ENCODE measurements at places on chromosomes 13 and 19.
A peak's percentile ranks its signal among the peaks of the same experiment; 100 is the strongest.

- H3K4me1 ChIP-seq, result no peaks in the 10 kb centered on the region
- DNase-seq, result no peak
- no peak overlapping the region for H3K27ac ChIP-seq
Observed at GRCh38 chr13:37456506-37456905, 142.1 kb downstream of the POSTN start.

DNA sequence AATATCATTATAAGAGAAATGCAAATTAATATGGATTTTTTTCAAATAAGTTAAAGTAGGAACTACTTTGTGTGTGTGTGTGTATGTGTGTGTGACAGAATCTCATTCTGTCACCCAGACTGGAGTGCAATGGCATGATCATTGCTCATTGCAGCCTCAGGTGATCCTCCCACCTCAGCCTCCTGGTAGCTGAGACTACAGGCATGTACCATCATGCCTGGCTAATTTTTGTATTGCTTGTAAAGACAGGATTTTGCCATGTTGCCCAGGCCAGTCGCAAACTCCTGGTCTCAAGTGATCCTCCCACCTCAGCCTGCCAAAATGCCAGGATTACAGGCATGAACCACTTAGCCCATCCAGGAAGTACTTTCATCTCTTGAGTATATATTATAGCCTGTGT is 3.2 kb upstream of the ERVV-2 start:
- peaks cover 10% of the 10 kb centered on the region for H3K27me3 ChIP-seq
- H3K4me1 ChIP-seq, result peaks cover 5% of the 10 kb centered on the region
- no peak overlapping the region for H3K4me3 ChIP-seq
- peaks cover 10% of the 10 kb centered on the region for H3K36me3 ChIP-seq
- H3K27ac ChIP-seq, result no peak overlapping the region
- DNase-seq, result no peak

DNA sequence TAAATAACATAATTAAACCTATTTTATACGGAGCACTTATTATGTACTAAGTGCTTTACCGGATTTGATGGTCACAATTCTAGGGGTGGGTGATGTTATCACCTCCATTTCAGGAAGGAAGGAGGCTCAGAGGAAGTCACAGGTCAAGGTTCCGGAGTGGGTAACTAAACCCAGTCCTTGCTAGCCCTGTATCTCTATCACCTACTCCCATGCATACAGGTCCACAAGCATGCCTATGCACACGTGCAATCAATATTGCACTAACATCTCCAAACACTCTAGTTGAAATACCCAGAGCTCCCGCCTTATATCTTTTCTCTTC is 17.8 kb upstream of the FOSB start:
- peak overlapping the region; percentile 100 for H3K27ac ChIP-seq
- no peaks in the 10 kb centered on the region for H3K36me3 ChIP-seq
- H3K27me3 ChIP-seq, result no peaks in the 10 kb centered on the region
- H3K4me1 ChIP-seq, result peaks cover 48% of the 10 kb centered on the region
- H3K4me3 ChIP-seq, result peak overlapping the region; percentile 97

DNA sequence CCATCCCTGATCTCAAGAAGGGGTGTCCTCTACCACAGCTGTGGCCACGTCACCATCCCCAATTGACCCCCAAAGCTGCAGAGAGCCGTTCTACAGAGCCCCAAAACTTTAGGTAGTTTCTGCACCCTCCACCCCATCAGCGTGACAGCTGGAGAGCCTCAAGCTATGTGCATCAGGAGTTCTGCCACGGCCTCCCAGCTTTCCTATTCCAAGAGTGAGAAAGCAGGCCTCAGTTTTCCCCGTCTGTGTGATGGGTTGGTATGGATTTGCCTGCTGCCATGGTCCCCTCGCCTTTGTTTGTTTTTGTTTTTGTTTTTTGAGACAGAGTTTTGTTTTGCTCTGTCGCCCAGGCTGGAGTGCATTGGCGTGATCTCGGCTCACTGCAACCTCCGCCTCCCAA is 1.5 kb downstream of the BCL3 start:
- H3K4me1 ChIP-seq, result peaks cover 78% of the 10 kb centered on the region
- H3K36me3 ChIP-seq, result no peaks in the 10 kb centered on the region
- H3K27ac ChIP-seq, result peak overlapping the region; percentile 96

DNA sequence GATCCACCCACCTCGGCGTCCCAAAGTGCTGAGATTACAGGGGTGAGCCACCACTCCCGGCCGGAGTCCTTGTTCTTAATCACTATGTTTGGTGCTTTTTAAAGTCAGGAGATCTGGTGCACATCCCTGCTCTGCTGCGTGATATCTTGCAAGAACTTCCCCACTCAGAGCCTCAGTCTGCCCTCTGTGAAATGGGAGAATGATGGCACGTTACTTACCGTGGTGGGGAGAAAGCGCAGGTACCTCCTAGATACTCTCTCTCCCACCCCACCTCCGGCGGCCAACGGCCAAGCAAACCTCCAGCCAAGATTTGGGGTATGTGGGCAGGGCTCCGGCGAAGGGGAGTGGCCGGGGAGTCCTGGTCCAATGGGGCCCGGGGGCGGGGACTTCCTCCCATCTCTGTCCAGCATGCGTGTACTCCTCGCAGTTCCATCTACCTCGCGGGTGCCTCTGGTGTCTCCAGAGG is at the start of gene RYR1:
TSS of gene RYR1 (plus strand) at position 424 of the 466 bp plus-strand sequence. CDS start 139 bp downstream, outside the sequence.
- H3K4me1 ChIP-seq, result peaks cover 10% of the 10 kb centered on the region
- no peak within 1 kb of the TSS for H3K4me3 ChIP-seq
- peaks cover 45% of the 10 kb centered on the region for H3K27me3 ChIP-seq
- no peak for DNase-seq

GRCh38 chr13:42078128-42078808 is 29.8 kb downstream of the DGKH start:
- H3K27ac ChIP-seq, result peak overlapping the region; percentile 13
- peaks cover 5% of the 10 kb centered on the region for H3K27me3 ChIP-seq
- H3K4me1 ChIP-seq, result no peaks in the 10 kb centered on the region
- H3K4me3 ChIP-seq, result no peak overlapping the region
- DNase-seq, result no peak
- peaks cover 6% of the 10 kb centered on the region for H3K36me3 ChIP-seq

DNA sequence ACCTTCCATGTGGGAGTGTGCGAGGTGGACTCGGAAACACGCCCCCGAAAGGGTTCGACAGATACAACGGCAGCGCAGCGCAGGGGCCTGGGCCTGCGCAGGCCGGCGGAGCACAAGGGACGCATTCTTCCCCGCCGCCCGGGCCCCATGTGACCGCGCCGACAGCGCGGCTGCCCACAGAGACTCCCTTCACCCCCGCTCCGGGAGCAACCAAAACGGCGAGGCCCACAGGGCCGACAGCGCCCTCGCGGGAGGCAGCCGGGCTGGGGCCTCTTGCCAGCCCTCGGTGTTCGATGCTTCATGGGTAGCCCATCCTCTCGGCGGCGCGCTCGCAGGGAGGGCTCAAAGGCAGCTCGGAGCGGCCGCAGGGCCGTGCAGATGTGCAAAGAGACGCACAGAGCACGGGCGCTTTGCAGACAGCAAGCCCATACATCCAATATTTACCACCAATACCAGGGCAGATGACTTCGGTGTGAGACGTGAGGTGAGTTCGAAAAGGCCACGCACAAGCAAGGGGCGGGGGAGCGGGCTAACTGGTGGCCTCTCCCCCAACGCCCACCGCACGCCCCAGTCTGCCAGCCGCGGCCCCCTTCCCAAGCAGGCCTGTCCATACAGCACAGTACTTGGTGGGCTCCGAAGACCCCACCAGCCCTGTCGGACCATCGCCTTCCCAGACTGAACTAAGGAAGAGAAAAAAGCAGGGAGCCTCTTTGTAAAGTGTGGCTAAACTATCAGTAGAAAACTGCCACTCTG is 89.9 kb downstream of the CRYL1 start:
- no peak overlapping the region for H3K27ac ChIP-seq
- H3K4me1 ChIP-seq, result no peaks in the 10 kb centered on the region
- peaks cover 16% of the 10 kb centered on the region for H3K36me3 ChIP-seq
- no peaks in the 10 kb centered on the region for H3K27me3 ChIP-seq
- no peak overlapping the region for H3K4me3 ChIP-seq
- DNase-seq, result no peak

DNA sequence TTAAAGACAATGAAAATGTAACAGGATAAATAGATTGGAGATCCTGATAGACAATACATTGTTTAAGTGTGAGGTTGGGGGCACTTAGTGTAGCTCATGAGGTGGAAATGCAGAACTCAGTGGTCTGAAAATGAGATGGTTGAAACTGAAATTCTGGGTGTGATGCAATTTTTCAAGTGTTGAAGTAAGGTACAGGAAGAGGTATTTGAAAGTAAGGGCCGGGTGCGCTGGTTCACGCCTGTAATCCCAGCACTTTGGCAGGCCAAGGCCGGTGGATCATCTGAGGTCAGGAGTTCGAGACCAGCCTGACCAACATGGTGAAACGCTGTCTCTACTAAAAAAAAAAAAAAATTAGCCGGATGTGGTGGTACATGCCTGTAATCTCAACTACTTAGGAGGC is 113.0 kb downstream of the UFM1 start:
- H3K4me3 ChIP-seq, result no peak overlapping the region
- no peaks in the 10 kb centered on the region for H3K4me1 ChIP-seq
- peaks cover 5% of the 10 kb centered on the region for H3K36me3 ChIP-seq
- H3K27ac ChIP-seq, result no peak overlapping the region
- peaks cover 3% of the 10 kb centered on the region for H3K27me3 ChIP-seq
- no peak for DNase-seq

DNA sequence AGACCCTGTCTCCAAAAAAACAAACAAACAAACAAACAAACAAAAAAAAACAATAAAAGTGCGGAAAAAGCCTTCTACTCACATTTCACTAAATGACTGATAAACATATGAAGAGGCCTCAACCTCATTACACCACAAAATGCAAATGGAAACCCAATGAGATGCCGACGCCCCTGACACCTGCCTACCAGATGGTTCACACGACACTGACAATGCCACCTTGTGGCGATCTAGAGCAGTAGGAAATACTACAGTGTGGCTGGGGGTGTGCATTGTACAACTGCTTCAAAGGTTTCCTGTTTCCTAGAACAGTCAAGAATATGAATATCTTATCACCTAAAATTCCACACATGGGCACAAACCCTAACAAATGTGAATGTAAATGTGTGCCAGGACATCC is 14.0 kb downstream of the SCGB2B2 start:
- H3K4me1 ChIP-seq, result peaks cover 18% of the 10 kb centered on the region
- H3K36me3 ChIP-seq, result no peaks in the 10 kb centered on the region
- peaks cover 15% of the 10 kb centered on the region for H3K27me3 ChIP-seq
- H3K27ac ChIP-seq, result no peak overlapping the region

DNA sequence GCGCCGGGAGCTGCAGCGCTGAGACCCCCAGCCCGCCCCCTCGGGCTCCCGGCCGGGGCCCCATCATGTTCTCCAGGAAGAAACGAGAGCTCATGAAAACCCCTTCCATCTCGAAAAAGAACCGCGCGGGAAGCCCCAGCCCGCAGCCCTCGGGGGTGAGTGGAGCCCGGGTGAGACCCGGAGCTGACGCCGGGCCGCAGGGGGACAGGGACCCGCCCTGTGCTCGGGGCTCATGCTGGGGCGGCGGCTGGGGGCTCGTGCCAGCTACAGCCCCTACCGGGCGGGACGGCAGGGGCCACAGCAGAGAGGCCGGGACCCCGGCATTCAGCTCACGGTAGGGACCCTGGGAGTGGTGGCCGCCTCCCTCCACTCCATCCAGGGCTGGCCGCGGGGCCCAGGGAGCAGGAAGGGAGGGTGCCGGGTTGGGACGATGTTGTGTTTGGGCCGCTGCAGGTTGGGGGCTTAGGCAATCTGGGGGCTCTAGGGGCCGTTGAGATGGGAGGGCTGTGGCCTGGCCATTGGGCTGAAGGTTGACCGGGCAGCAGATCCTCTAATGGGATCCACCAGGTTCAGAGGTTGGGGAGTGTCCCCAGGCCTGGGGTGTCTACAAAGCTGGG is 482 bp downstream of the ARHGAP45 start:
- DNase-seq, result peak; percentile 76
- peaks cover 18% of the 10 kb centered on the region for H3K36me3 ChIP-seq
- no peaks in the 10 kb centered on the region for H3K27me3 ChIP-seq
- H3K4me3 ChIP-seq, result peak overlapping the region; percentile 81
- H3K27ac ChIP-seq, result peak overlapping the region; percentile 97

DNA sequence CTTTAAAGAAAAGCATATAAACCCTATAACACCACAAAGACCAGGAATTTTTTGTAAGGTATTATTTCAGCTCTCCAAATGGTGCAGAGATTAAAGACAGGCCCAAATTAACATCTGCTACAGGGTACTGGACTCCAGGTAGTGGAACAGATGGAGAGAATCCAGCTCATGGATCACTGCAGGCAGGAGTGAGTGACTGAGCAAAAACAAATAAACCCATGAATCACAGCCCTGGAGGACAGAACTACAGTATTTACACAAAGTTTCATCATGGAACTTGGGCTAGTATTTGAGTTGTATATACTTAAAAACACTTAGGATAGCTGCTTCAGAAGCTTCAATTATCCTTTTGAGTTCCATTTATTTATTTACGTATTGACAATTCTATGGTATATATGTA is 132.8 kb upstream of the SPRY2 start:
- no peaks in the 10 kb centered on the region for H3K4me1 ChIP-seq
- DNase-seq, result no peak
- H3K27me3 ChIP-seq, result no peaks in the 10 kb centered on the region
- H3K27ac ChIP-seq, result no peak overlapping the region
- no peak overlapping the region for H3K4me3 ChIP-seq

- peak; percentile 70 for DNase-seq
- H3K36me3 ChIP-seq, result no peaks in the 10 kb centered on the region
- peaks cover 26% of the 10 kb centered on the region for H3K4me1 ChIP-seq
- H3K27ac ChIP-seq, result no peak within 1 kb of the TSS
Observed at GRCh38 chr19:7926021-7926726, at the start of gene CTXN1. CTXN1 (minus strand) TSS chr19:7926135; CDS start chr19:7925538, 597 bp downstream.

- H3K4me1 ChIP-seq, result no peaks in the 10 kb centered on the region
- H3K27me3 ChIP-seq, result no peaks in the 10 kb centered on the region
- H3K36me3 ChIP-seq, result no peaks in the 10 kb centered on the region
- H3K27ac ChIP-seq, result no peak overlapping the region
- no peak for DNase-seq
Observed at GRCh38 chr13:68616600-68617222, 1386.6 kb upstream of the PCDH9 start.

GRCh38 chr13:90717451-90717936 is 630.0 kb upstream of the MIR17HG start:
- DNase-seq, result no peak
- no peaks in the 10 kb centered on the region for H3K27me3 ChIP-seq
- no peaks in the 10 kb centered on the region for H3K4me1 ChIP-seq
- no peak overlapping the region for H3K4me3 ChIP-seq

GRCh38 chr19:21587117-21587461 is 81.7 kb downstream of the ZNF429 start:
- H3K36me3 ChIP-seq, result peaks cover 9% of the 10 kb centered on the region
- peaks cover 4% of the 10 kb centered on the region for H3K4me1 ChIP-seq
- DNase-seq, result no peak
- H3K4me3 ChIP-seq, result peak overlapping the region; percentile 86

DNA sequence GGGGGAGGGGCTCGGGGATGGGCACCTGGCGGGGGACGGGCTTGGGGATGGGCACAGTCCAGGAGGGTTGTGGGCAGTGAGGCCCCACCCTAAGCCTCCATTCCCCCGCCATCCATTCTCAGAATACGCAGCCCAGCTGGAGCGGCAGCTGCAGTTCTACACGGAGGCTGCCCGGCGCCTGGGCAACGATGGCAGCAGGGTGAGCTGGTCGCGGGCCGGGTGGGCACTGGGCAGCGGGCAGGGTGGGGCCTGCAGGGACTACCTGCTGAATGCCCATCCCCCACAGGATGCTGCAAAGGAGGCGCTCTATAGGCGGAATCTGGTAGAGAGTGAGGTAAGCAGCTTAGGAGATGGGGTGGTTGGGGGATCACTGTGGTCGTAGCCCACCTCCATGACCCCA is 8.3 kb downstream of the PODNL1 start:
- peaks cover 18% of the 10 kb centered on the region for H3K27me3 ChIP-seq
- H3K36me3 ChIP-seq, result peaks cover 1% of the 10 kb centered on the region
- H3K4me1 ChIP-seq, result no peaks in the 10 kb centered on the region
- no peak overlapping the region for H3K27ac ChIP-seq

- no peaks in the 10 kb centered on the region for H3K36me3 ChIP-seq
- H3K4me1 ChIP-seq, result no peaks in the 10 kb centered on the region
- H3K27ac ChIP-seq, result no peak overlapping the region
- H3K27me3 ChIP-seq, result peaks cover 6% of the 10 kb centered on the region
- DNase-seq, result no peak
- no peak overlapping the region for H3K4me3 ChIP-seq
Observed at GRCh38 chr13:32894589-32895001, 121.6 kb upstream of the KL start.
